ENCODE measurements at places on chromosomes 3 and 15. TPM values are rescaled to one million over a fixed set of nuclear protein-coding genes. Genes with fewer than 3 reads are reported as not detected.

The CACNA2D3 gene
- total RNA-seq: 1.3 TPM

DNA sequence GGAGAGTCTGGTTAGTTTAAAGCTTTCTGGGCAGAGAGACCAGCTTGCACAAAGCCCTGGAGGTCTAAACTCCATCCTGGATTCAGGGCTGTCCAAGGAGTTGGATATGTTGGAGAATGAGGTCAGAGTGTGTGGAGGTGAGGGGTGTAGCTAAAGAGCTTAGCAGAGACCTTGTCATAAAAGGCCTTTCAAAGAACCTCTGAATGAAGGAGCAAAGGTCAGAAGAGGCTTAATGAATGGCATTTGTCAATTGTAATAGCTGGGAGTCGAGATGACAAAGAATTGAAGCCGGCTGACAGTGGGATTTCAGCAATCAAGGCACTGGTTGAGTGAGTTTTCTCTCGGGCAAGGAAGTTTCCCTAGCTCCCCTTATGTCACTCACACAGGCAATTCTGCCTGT is 202.6 kb downstream of the PDCD6IP start:
- DNase-seq: no peak

DNA sequence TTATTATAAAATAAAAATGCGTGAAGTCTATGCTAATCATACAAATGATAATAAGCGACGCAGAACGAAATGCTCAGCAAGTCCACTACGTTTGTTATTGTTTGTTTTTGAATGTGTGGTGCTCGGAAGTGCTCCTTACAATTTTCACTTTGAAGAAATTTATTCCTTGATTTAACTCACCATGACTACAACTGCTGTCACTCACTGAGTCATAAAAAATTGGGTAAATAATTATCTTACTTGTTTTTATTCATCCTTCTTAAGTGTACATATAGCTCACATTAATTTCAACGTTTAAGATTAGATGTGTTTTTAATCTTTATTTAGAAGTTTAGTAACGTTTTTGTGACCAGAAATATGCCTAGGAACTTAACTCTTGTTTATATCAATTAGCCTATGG is 66.7 kb upstream of the NANOGP8 start:
- no peak for DNase-seq

DNA sequence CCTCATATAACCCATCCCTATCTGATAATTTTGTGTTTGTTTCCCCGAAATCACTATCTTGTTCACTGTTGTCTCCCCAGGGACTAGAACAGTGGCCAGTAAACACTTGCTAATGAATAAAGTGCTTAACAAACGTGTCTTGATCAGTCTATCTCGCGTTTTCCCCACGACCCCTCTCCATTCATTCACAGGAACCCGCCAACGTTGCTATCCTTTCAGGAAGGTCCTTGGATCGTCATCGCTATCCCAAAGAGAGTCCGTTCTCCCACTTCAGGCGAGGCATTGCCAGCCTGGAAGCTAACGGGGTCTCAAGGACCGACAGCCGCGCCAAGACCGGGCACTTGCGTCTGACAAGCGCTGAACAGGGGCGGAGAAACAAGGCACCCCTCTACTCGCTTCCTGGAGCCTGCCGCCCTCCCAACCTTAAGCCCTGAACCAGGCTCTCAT is 344 bp downstream of the LINS1 start:
- no peak for DNase-seq

GRCh38 chr15:85421116-85421925 is 40.9 kb downstream of the AKAP13 start:
- no peak for DNase-seq

The LRRIQ4 gene
- not detected for total RNA-seq

GRCh38 chr3:111963424-111963823 is 15.4 kb upstream of the ABHD10 start:
- peak; percentile 47 for DNase-seq

All from Daoy (cell line).